Activated naive CD4-positive, alpha-beta T cell treated with Interleukin-2 at 50 U/mL for 16 hours (primary cell): ENCODE measurements at places on chromosomes 12 and 14.

DNA sequence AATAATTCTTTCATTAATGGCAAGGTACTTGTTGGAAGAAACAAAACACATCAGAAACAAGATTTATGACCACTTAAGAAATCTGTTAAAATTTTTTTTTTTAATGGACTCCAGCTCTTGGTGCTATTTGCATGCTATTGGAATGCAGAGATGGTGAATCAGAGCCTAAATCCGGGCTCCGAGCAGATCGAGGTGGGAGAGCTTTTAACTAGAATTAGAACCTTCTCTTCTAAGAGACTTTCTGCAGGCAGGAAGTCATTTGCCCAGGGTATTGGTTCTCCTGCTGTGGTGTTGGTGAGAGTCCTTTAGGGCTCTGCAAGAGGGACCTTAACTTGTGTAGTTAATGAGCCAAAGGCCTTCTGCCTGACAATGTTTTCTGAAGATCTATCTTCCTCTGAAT is 419.4 kb downstream of the SNAPC1 start:
- DNase-seq, result no peak

- no peak for DNase-seq
Observed at GRCh38 chr14:103135333-103136260, 12.3 kb downstream of the TNFAIP2 start.

- DNase-seq, result no peak
Observed at GRCh38 chr12:1171657-1172408, 180.8 kb downstream of the ERC1 start.

DNA sequence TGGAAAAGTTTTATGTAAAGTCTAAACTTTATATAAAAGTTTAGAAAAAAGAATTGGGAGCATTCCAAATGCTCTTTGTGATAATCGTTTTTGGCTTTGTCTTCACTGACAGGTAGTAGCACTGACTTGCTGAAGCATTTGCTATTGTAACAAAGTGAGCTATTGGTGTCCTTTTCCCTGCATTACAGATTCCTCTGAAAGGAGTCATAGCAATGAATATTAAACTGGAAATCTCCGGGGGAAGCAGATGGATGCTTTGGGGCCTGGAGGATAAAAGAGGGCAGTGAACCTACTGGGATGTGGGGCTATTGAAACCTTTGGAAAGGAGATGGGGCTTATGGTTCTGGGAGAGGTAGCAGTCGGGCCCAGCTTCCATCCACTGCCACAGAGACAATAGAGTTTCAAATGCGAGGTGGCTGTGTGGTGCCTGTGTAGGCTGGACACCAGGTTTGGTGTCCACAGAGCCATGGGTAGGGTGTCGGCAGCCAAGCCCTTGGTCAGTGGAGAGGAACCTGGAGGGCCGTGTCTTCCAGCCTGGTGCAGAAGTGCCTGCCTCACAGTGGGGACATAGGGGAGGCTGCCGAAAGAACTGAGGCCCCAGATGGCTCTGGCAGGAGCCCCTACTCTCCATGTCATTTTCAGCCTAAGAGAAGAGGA is 10.1 kb downstream of the GSG1 start:
- no peak for DNase-seq

DNA sequence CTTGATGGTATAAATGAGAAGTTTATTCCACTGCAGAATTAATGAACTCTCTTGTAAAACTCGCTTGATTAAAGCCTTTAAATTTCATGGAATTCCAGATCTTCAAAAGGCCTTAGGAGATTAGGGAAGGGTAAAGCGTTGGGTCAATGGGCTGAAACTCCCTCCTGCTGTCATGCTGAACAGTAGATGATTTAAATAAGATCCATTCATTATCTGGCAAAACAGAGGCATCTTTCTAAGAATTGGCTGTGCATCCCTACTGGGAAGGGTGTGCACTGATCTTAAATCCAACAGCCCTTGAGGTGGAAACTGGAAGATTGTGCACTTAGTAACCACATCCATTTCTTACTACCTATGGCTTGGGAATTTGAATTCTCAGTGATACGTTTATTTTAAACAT is 56.0 kb downstream of the PLCZ1 start:
- DNase-seq, result no peak

GRCh38 chr14:97788364-97788763 is 991.2 kb downstream of the VRK1 start:
- no peak for DNase-seq

DNA sequence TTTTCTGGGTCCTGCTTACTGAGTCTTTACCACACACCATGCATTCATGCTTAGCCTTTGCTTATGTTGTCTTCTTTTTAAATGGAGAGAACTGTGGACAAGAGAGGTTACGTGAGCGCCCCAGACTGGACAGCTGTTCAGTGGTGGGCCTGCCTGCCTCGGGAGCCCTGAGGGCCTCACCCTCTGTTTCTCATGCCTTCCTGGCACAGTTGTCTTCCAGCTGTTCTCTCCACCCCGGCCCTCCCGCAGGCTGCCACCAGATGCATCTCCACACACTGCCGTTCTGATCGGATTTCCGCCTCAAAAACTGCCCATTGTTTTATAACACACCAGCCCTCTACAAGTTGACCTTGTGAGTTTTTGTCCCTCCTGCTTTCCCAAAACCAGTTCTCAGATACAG is 100.8 kb downstream of the SAMD4A start:
- DNase-seq, result no peak
